ENCODE measurements at places on chromosomes 6 and 20. TPM values are rescaled to one million over a fixed set of nuclear protein-coding genes. Genes with fewer than 3 reads are reported as not detected.

The NR2E1 gene
- polyA plus RNA-seq: not detected

The HLA-DQB2 gene
- polyA plus RNA-seq: not detected

The FOXO3 gene
- 13.1 TPM for polyA plus RNA-seq

The NOX3 gene
- not detected for polyA plus RNA-seq

The BFSP1 gene
- polyA plus RNA-seq: 1.5 TPM

All from H1 (cell line).